ENCODE measurements at places on chromosomes 13 and 19. TPM values are rescaled to one million over a fixed set of nuclear protein-coding genes. Genes with fewer than 3 reads are reported as not detected.

The PSG7 gene
- not detected for total RNA-seq

The ZNF709 gene
- total RNA-seq = 5.3 TPM

The CACNG8 gene
- not detected for total RNA-seq

The PLA2G4C gene
- total RNA-seq = 6.4 TPM

The RRAS gene
- 13.8 TPM for total RNA-seq

The CLEC4M gene
- not detected for total RNA-seq

The ZNF554 gene
- total RNA-seq = 5.1 TPM

The ZNF296 gene
- 3.1 TPM for total RNA-seq

The STOML3 gene
- not detected for total RNA-seq

Measured in naive thymus-derived CD4-positive, alpha-beta T cell (primary cell).